ENCODE measurements at places on chromosomes 12 and 14. TPM values are rescaled to one million over a fixed set of nuclear protein-coding genes. Genes with fewer than 3 reads are reported as not detected.

DNA sequence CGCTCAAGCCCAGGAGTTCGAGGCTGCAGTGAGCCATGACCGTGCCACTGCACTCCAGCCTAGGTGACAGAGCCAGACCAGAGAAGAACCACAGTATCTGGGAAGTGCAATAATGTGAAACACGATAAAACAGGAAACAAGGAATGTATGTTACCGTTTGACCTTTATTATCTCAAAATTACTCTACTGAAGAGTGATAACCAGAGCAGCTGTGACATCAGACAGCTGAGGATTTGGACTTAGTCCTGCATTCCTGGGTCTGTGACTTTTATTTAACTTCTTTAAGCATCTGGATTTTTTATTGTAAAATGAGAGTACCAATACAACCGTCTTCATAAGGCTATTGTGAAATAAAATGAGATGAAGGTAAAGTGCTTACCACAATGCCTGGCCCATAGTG is 205.7 kb downstream of the EGLN3 start:
- DNase-seq: no peak

DNA sequence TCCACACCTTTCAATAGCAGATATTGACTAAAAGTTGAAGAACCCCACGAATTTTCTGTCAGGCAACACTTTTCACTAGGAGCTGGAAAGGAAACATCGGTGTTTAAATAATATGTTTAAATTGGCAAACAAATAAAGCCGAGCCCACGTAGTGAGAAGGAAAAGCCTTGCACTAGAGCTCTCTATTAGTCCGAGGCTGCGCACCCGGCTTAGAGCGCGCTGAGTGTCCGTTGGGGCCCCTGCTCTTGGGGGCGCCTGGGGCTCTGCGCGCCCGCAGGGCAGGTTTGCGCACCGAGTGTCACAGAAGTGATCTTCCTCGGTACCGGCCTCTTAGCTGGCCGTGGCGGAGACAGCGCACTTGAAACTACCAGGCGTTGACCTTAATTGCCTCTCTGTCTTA is 6.4 kb downstream of the TTC6 start:
- DNase-seq: no peak

DNA sequence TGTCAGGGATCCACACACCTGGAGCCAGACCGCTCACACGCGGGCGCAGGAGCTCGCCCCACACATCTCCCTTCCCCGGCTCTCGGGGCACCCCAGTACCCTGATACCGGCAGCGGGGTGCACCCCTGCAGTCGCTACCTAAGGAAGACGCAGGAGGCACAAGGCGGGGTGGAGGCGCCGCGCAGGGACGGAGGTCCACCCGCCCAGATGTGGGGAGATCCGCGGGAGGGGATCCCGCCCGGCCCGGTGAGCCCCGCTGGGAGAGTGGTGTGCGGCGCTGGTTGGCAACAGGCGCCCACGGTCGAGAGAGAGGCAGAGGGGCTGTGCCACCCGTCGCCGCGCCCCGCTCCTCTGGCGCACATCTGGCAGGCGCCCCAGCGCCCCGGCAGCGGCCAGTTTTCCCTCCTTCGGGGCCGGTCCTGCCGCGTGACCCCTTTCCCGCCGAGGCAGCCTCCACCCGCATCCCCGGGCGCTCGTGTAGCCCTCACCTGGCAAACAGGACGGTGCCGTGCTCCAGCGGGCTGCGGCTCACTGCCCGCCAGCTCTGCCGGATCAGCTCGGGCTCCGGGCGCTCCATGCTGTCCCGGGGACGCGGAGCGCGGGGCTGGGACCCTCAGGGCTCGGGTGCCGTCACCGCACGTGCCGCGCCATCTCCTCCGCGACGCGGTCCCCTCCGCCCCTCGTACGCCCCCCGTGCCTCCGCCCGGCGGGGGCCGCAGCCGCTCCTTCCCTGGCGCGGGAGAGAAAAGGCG is 469 bp downstream of the NGB start:
- DNase-seq: no peak

PTPN11 gene
- 126 TPM for total RNA-seq

GRCh38 chr12:55724940-55725309 is 3.9 kb downstream of the CD63 start:
- DNase-seq: no peak

GRCh38 chr12:11677752-11678151 is 28.3 kb downstream of the ETV6 start:
- DNase-seq: no peak

DNA sequence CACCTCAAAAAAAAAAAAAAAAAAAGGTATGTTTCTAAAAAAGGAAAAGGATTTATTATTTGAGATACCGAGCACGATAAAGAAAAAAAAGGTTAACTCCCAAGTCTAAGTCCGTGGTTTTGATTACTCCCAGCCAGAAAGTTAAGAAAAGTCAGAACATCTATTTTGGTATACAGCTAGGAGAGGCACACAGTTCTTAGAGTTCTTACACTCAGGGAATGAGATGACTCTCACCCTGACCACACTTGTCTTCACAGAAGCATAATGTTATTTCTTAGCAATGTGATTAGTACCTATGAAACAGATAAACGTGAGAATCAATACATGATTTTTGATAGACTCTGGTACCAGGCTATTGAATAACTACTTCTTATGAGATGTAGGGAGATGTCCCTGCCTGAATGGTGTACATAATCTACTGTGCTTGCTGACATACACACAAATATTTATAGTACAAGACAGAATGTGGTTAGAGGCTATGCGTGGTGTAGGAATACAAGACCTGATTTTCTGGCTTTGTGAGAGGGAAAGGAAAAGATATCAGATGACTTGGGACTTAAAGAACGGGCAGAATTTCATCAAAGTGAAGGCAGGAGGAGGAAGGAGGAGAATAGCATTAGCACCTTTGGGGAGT is 31.6 kb downstream of the LIMA1 start:
- DNase-seq: peak; percentile 50

DNA sequence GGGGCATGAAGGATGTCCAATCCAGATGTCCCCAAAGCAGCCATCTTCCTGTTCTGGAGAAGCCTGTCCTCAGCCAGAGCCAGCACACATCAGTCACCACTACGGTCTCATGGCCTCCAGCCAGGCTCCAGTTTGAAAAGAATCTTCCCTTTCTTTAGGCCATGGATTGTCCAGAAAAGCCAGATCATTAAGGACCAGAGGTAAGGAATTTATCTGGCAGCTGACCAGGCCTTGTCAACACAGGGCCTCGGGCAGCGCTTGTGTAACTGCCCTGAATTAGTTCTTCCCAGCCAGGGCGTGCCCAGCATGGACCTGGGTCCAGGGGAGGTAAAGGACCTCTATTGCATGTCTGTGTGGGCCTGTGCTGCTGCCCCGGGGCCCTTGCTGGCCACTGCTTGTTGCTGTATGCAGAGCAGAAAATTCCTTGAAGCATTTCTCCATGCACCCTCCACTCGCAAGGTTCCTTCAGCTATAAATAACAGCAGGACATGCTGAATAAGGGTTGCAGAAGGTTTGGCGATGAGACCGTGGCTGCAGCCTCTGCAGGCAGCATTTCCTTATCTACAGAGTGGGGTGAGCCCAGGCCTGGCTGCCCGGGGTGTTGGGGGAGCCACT is 21.7 kb upstream of the VPS37B start:
- peak; percentile 72 for DNase-seq

DNA sequence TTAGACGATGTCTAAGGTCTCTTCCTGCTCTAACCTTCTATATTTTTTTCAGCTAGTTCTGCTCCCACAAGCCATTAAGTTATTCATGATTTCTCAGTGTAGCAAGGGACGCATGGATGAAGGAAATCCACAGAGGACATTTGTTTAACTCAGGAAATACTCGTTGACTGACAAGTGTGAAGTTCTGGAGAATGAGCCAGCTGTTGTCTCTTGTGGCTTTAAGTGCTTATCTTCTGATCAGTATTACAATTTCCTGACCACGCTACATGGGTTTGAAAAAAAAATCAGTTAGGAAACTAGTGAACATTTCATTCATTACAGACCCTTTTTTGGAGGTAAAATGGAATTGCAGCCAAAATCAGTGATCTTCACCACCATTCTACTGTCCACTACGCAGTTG is 53.1 kb downstream of the GUCY2C start:
- DNase-seq: no peak

DNA sequence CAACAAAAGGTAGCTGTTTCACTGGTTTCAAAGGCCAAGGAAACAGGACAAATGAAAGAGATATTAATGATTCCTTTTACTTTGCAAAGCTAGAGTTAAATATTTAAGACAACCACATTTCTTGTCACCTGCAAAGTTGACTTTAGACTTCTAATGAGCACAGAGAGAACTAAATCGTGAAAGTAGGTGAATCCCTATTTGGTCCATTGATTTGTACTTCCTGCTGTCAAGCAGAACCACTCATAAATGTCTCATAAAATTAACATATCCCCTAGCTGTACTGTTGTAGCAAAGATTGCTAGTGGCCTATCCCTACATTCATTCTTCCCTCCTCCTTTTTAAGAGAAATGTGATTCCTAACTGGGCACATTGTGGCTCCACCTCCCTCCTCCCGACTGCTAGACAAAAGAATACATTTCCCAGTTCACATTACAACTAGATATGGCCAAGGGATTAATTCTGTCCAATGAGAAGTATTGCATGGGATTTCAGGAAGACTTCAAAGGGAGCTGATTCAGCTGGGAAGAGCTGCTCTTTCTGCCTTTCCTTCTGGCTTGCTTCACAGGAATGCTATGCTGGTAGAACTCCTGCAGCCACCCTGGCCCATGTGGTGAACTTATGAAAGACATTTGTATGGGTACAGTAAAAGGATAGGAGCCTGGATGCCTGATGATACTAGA is 227.5 kb upstream of the ABCD2 start:
- DNase-seq: peak; percentile 2

DNA sequence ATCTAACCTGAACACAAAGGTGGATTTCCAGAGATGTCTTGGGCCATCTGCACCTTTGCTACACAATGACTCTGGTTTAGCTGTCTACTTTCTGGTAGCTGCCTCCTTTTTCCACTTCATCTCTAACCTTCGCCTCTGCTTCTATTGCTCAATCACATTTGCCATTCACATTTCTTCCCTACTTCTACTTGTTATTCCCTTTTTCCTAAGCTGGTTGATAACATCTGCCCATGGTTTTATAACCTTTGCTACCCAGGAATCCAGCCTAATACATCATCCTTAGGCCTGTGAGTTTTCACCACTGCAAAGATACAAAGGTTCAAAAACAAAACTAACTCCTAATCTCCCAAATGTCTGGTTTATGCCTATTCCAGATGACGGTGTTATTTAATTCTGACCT is 13.2 kb downstream of the SPPL3 start:
- peak; percentile 16 for DNase-seq

PPM1A gene
- total RNA-seq: 21.8 TPM
